Activated CD4-positive, alpha-beta T cell treated with anti-CD3 and anti-CD28 coated beads, Interleukin-2, Interleukin-4, amounts not matched to agents 100 ng/mL and 50 ng/mL, durations not matched to agents 16 hours and 8 hours (primary cell): ENCODE measurements at places on chromosomes 4 and X.

GRCh38 chrX:26442340-26442739 lies 226.4 kb downstream of the MAGEB5 start:
- peak; percentile 3 for DNase-seq

GRCh38 chr4:185708348-185708747 lies 103.6 kb downstream of the SORBS2 start:
- DNase-seq = no peak

GRCh38 chr4:112156112-112156511 lies 10.9 kb downstream of the FAM241A start:
- DNase-seq = no peak

DNA sequence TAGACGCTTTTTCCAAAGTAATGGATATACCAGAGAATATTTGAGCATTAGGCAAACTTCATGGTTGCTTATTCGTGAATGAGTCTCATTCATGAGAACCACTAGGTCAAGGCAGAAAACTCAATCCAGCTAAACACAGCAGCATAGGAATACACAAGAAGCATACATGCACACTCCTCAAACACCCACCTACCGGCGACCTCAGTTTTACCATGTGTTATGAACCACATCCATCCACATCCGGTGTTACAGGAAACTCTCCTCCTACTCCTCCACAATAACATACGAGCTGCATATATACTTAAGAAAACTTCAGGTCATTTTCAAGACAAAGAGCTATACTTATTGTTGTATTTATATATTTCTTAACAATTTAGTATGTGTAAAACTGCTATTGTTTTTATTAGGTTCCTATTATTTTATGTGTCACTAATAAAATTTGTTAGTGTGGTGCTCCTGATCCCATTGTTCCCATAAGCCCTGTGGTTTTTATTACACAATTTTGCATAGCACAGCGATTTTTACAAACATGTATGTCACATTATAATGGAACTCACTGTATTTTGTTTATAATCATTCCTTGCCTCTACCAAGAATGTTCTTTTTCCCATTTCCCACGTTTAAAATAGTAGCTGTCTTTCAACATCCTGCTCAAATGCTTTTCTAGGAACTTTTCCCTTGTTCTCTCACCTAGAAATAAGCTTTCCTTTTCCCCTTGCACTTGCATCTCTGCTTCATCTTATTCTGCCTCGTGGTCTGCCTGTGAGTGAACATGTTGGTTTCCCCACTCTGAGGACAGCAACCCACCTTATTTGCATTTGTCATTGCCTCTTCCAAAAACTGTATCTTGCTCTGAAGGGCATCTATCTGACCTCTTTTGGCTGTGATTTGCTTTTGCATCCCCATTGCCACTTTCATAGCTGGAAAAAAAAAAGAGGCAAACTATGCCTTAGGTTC lies 48.3 kb downstream of the STBD1 start:
- peak; percentile 31 for DNase-seq

DNA sequence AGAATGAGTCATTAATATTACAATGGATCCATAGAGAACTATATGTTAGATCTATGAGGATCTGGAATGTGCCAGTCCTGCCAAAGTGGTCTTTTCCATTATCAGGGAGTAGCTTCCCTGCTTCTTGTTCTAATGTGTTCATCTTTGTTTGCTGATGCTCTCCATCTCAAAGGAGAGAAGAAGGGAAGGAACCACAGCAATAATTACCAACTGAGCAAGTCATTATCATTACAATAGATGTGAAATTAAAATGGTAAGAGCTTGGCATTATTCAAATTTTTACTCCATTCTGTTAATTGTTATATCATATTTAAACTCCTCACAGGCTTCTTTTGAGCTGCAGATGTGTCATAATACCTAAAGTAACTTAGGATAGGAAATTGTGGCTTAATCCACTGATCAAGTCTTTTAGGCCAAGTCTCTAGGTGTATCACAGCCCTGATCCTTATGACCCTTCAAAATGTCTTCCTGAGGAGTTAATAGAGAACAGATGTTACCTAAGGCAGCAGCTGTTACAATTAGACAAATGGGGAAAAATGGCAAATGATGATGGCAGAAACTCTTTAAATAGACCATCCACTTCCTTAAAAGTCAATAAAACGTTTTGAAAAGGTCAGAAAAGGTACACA lies 1492.7 kb upstream of the IGFBP7 start:
- DNase-seq = no peak

DNA sequence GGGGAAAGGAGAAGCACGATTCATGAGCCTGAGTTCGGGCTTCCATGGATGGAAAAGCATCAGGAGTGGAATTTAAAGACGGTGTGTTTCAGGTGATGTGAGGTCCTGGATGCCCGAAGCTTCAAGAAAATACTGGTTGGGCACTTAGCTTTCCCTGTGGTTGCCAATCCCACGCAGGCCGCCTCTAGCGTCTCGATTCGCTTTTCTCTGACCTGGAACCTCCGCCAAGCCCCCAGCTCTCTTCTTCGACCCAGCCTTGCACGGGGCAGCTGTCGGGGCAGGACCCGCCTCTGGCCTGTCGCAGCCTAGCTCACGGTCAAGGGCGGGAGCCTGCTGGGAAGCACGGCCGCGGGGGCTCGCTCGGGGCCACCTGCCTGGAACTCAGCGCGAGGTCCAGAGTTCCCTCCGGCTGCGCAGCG lies 308 bp upstream of the TLR2 start:
- DNase-seq = no peak

- DNase-seq = no peak
Observed at GRCh38 chr4:94519019-94519418, 67.3 kb downstream of the PDLIM5 start.

GRCh38 chr4:185662030-185662778 lies 126.9 kb upstream of the PDLIM3 start:
- no peak for DNase-seq

DNA sequence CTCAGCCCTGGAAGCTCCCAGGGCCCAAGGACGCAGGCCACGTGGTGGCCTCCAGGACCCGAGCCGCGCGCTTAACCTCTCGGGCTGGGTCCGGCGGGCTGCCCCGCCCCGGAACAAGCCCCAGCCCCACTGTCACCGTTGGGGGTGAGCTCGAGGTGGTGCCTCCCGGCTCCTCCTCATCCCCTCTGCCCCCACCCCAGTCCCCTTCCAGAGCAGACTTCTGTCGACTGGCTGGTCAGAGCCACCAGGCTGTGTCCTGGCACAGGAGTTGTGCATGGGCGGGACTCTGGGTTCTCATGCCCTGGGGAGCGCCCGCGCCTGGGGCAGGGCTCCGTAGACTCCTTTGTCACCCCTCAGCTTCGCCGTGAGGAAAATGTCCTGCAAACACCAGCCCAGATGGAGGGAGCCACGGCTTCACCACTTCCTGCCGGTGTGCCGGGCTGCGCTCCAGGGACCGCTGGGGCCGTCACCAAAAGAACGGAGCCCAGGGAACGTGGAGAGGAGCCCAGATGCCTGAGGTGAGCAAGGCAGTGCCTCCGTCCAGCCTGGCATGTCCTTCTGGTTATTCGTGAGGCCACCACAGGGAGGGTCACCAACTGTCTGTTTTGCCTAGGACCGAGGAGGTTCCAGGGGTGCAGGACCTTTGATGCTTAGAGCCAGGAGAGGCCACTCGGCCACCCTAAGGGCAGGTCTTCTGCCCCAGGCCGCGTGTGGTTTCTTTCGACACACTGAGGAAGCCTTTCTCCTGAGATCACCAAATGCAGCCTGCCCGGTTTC lies 7.1 kb upstream of the RGS12 start:
- DNase-seq = no peak

DNA sequence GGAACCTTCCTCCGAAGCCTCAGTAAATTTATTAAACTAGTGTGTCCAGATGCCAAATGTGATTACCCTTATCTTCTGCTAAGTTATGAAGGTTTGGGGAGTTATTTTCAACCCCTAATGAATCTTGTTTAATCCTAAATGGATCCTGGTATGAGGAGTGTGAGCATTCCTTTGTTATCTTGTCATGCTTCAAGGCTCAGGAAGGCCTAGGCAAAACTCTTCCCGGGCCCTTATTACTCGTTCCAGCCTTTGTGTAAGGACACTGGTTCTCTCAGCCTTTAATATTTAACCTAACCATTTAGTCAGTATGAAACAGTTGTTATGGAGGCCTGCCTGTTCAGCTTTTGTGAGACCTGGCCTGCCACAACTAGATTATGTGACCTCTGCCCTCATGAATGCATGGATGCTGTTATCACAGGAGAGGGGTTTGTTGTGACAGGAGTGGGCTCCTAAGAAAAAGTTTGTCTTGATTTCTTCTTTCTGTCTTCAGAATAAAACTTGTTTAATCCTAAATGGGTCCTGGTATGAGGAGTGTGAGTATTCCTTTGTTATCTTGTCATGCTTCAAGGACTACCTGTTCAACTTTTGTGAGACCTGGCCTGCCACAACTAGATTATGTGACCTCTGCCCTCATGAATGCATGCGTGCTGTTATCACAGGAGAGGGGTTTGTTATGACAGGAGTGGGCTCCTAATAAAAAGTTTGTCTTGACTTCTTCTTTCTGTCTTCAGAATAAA lies 181.7 kb downstream of the SLC39A8 start:
- DNase-seq = no peak

GRCh38 chr4:3261411-3262207 lies 12.7 kb downstream of the MSANTD1 start:
- DNase-seq = no peak

GRCh38 chrX:44871114-44871645 lies 1.8 kb upstream of the KDM6A start:
- DNase-seq = no peak

- no peak for DNase-seq
Observed at GRCh38 chrX:154780968-154781367, 18.3 kb downstream of the DKC1 start.

DNA sequence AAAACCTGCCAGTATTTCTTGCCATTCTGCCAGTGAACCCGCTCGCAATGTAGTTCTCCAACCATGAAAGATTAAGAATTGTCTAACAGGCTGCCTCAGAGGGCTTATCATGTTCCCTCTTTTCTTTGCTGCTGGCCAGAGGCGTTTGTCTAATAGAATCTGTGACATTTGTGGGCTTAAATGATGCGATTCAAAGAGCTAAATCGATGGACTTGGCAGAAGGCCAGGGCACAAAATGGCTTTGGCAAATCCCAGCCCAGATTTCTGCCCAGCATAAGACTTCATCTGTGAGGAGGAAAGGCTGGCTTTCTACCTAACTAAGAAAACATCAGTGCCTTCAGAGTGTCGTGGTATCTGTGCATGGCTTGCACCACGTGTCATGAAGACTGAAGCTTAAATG lies 79.9 kb downstream of the TRPC5OS start:
- no peak for DNase-seq

- DNase-seq = no peak
Observed at GRCh38 chr4:39802005-39802404, 104.1 kb downstream of the UBE2K start.

DNA sequence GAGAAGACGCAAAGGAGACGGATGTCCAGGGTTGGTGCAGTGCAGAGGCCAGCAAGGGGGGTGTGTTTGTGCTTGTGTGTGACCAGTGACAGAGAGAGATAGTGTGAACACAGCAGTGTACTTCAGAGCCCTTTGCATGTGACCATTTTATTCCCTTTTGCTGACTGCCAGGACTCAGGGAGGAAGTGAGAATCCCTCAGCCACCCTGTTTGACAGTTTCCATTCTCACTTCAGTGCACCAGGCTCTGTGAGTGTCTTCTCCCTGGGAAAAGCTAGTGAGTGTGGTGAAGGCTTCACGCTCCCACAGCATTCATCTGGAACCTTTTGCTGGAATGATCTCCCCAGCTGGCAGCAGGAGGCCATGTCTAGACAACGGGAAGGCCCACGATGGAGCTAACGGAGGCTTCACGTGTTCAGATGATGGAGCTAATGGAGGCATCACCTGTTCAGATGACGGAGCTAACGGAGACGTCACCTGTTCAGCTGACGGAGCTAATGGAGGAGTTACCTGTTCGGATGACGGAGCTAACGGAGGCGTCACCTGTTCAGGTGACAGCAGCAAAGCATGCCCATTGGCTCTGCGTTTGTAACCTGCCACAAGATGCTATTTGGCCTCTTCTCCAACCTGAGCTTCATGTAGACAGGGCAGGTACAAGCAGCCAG lies 195.4 kb downstream of the AFAP1 start:
- no peak for DNase-seq

DNA sequence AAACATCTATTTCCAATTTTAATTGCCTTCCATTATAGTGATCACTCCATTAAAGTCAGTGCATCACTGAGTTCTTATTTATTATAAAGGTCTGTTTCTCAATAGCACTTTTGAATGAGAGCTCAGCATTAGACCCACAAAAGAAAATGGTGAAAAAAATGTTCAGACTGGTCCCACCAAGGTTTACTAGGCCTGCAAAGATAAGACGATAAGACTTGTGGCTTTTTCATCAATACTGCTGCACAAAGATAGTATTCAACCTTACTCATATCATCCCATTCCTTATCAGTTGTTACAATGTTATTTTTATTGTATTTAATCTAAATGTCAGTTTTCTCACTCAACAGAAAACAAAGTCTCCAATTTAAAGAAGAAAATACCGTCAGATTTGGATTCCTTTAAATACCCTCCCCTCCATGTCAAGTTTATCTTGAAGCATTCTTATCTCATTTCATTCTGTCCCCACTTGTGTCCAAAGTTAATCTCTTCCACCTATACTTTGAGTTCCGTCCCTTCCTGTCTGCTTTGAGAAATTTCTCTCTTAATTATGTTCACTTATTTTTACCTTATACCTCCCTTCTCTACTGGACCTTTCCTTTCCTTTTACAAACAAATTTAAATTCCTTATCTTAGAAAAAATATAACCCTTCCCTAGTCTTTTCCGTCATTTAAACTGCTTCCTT lies 140.0 kb downstream of the GASK1B start:
- DNase-seq = no peak

DNA sequence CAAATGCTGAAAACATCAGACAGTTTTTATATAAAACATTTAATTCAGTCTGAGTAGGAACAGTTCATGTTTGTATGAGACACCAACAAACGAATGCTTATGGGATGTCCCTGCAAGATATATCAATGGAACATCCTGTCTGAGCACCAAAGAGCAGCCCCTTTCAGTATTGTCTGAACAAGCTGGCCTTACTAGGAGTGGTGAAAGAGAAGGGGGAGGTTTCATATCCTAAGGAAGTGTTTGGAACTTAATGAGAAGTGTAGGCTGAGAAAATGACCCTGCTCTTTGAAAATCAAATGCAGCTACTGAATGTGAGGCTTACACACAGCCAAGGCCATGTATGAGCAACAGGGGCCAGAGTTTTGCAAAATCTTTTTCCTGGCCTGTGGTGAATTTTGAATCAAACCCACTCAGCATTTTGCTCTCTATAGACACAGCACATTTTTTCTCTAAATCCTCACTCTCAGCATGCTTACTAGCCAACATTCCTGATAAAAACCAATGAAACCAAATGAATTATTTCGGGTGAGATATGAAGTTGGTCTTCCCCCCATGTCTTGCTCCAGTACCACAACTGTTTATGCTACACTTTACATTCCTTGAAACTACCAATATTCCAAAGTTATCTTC lies 119.4 kb downstream of the LUZP4 start:
- no peak for DNase-seq

DNA sequence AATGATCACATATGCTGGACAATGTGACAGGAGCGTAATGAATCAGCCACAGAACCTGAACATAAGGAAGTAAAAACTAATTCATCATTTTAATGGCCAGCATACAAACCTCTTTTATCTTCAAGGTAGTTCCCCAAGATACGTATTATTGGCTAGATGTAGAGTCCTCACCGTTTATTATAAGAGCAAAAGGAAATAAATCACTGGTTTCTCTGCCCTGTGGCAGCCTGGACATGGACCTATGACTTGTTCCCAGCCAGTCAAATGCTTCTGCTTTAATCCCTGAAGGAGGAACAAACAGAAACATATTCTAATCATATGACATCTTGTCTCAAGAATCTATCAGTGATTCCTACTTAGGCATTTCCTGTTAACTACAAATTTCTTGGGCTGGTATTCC lies 86.8 kb upstream of the FAM241A start:
- DNase-seq = no peak
